ENCODE measurements at places on chromosomes 2 and 18. TPM values are rescaled to one million over a fixed set of nuclear protein-coding genes. Genes with fewer than 3 reads are reported as not detected.
A peak's percentile ranks its signal among the peaks of the same experiment; 100 is the strongest.

GRCh38 chr18:39870591-39870990, 2084.4 kb upstream of the PIK3C3 start:
- DNase-seq: no peak

GRCh38 chr2:43455731-43456642, 139.9 kb downstream of the THADA start:
- DNase-seq: no peak

DNA sequence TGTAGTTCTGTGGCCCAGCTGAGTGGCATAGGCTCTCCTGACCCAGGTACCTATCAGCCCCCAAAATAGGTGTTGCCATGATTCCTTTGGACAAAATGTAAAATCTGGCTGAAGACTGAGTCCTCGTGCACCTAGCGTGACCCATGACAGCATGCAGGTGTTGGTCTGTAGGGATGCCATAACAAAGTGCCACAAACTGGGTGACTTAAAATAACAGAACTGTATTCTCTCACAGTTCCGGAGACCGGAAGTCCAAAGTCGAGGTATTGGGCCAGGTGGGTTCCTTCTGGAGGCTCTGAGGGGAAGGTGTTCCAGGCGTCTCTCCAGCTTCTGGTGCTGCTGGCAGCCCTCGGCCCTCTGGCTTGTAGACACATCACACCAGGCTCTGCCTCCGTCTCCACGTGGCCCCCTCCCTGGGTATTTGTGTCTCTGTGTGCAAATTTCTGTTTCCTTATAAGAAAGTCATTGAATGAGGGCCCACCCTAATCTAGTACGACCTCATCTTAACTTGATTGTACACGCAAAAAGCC, 34.5 kb downstream of the LRRFIP1 start:
- no peak for DNase-seq

- no peak for DNase-seq
These were observed 1.9 kb upstream of the MEIS1 start for GRCh38 chr2:66432801-66433694.

DNA sequence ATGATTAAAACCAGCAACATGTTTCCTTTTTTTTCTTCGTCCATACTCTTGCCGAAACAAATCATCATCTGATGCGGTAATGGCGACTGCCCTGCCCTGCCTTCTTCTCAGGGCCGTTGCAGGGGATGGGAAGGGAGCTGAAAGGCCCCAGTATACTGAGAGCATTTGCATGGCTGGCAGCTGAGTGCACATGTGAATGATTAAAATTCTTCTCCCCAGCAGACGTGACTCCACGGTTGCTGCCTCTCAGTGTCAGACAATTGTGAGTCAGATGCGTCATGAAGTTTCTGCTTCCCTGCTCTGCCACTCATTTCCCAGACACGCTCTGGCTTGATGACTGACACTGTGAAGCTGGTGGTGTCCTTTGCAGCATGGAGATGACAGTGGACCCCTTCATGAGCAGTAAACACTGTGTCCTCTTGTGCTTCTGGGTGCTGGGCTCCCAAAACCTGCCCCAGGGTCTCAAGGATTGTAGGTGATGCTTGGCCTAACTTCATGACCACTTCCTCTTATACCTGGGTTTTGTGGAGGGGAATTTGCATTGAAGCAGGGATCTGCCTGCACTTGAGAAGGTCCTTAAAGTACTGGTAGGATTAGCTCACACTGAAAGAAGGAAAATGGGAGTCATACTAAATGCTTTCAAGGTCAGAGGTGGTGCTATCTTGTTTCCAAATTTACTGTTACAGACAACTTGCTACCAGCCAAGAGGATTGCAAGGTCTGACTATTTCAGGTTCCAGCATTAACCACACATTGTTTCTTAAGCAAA, 222.5 kb upstream of the COPS8 start:
- DNase-seq: no peak

- DNase-seq: no peak
These were observed 228.6 kb upstream of the EPAS1 start for GRCh38 chr2:46068636-46069035.

- peak; percentile 62 for DNase-seq
These were observed 6.5 kb upstream of the WNT6 start for GRCh38 chr2:218852911-218853667.

DNA sequence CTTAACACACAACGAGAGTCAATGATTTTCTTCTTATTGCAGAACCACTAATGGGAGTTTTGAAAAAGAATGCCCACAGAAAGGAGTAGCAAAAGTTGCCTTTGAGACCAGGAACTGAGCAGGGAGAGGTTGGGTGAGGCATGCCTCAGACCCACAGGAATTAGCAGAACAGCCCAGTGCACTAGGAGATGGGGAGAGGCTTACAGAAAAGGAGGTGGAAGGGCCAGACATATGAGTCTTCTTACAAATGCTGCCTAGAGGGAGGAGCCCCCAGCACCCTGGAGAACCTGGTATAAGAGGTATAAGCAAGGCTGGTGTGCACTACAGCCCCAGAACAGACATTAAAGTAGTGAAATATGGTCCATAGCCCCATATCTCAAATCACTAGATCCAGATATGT, 162.0 kb downstream of the DTNA start:
- no peak for DNase-seq

GRCh38 chr2:75030218-75031009, 72.0 kb downstream of the POLE4 start:
- no peak for DNase-seq

GRCh38 chr2:127425540-127426490, 7.6 kb downstream of the PROC start:
- no peak for DNase-seq

GRCh38 chr2:183049420-183049819, 11.2 kb upstream of the NCKAP1 start:
- DNase-seq: no peak

- no peak for DNase-seq
These were observed 18.0 kb upstream of the PDE1A start for GRCh38 chr2:182444806-182445205.

DNA sequence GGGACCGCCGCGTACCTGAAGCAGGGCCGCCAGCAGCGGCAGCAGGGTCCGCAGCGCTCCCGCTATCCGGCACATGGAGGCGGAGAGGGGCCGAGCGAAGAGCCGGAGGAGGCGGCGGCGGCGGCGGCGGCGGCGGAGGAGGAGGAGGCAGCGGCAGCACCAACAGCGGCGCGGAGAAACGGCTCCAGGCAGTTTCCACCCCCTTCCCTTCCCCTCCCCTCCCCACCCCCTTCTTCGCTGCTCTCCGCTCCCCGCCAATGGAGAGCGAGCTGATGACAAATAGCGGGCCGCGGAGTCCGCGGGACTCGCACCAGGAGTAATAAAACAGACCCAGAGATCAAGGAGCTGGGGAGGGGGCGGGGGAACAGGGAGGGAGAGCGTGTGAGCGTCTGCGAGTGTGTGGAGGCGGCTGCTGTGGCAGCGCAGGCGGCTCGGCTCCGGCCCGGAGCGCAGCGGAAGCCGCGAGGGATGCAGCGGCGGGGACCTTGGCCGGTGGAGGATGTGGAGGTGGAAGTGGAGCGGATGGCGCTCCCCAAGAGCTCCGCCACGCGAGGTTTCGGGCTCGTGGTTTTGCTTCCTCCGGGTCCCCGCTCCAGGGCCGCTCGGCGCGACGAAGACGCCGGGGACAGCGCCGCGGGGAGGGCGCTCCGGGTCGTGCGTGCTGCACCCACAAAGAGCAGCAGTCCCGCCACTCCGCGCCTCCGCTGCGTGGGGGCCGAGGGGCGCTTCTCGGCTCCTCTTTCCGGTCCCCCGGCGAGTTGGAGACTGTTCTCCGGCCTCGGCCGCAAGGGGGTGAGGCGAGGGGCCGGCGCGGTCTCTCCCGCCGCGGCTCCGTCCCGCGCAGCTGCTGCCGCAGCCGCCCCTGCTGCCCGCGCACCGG, at the start of gene CDH2:
TSS of gene CDH2 (minus strand) at position 183 of the 880 bp plus-strand sequence. CDS start at position 75, 108 bp downstream.
- no peak for DNase-seq

DNA sequence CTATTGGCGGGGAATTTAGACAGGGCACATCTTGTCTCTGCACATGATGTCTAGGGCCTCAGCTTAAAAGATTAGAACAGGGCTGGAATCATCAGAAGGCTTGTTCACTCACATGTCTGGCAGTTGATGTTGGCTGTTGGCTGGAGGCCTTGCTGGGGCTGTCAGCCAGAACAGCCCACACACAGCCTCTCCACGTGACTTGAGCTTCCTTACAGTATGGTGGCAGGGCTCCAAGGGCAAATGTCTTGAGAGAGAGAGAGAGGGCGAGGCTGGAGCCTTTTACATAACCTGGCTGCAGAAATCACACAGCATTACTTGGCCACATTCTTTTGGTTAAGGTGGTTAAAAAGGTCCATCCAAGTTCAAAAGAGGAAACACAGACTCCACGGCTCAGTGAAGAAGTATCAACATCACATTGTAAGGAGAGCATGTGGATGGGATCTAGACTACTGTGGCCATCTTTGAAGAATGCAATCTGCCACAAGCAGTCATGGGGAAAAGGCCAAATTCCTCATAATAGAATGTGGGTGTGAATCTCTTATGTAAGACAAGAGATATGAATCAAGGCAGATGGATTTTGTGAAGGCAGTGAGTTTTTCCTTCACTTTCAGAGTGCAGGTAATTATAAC, 30.4 kb downstream of the SRSF7 start:
- no peak for DNase-seq

DNA sequence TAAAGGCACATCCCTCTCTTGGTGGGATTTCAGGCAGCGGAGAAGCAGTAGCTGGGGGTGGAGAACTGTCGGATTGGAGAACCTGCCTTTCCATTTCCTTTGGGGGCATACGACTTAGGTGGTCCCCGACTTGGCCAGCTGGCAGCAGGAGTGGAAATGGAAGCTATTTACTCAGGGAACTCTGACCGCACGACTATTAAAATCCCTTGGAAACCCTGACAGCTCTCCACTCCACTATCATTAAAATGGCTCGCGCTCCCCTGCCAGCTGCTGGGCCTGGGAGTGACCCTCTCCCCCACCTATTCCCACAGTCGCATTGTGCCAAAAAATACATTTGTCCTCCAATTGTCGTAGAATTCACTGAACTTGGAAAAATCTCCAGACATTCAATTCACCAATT, 77.7 kb upstream of the APCDD1 start:
- no peak for DNase-seq

GRCh38 chr2:217505303-217505702, 497.5 kb downstream of the TNS1 start:
- no peak for DNase-seq

GRCh38 chr2:212863185-212863588, 288.2 kb downstream of the IKZF2 start:
- DNase-seq: peak; percentile 1

DNA sequence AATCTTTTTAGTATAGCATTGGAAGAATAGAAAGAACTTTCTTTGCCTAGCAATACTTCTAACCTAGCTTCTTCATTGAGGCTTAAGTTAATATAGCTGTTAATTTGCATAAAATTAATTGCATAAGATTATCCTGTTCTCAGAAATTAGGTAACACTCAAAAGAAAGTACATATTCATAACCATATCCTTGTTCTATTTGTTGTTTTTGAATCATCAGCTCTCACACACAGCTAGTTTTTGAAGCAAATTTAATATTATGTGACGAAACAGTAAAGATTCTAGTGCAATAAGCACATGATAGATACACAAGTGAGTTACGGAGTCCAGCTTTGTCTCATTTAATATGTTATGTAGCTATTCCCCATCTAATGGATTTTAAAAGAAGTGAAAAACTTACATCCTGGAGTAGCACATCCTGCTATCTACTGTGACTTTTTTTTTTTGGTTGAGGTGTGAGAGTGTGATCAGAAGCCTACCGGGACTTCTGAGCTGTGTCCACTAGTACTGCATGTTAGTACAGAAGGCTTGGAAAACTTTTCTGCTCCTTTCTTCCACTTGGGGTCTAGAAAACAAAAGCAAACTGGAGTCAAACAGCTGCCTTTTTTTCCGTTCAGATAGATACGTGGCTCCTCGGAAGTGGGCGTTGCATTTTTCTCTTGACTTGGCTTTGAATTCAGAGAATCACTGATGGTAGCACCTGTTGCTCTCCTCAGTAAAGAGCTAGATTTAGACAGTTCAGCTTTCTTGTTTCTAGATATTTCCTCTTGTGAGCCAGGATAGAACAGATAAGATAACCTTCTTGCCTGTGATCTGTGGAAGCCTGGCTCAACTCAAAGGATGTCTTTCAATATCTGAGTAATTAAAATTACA, 27.2 kb downstream of the KDM3A start:
- DNase-seq: no peak

- no peak for DNase-seq
These were observed 12.3 kb upstream of the STK17B start for GRCh38 chr2:196183528-196184231.

DNA sequence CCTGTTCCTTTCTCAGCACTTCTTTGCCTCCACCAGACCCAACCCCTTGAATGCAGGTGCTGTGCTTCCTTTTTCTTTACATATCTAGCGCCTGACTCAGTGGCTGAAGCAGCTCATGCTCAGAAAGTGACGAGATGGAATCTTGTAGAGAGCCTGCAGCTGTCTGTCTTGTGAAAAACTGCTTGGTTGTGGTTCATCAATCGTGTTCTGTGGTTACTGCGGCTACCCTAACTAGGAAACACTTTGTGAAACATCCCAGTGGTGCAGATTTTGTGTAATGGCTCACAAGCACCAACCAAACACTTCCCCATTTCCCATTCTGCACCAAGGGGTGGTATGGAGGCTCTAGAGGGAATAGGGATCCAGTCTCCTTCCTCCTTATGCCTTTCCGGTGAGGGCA, 307.2 kb upstream of the MMADHC start:
- no peak for DNase-seq

GRCh38 chr2:75545387-75545786, 15.4 kb downstream of the EVA1A start:
- no peak for DNase-seq

- DNase-seq: no peak
These were observed 8.9 kb downstream of the SLC4A3 start for GRCh38 chr2:219636144-219636915.

- no peak for DNase-seq
These were observed 132.2 kb downstream of the ARL4C start for GRCh38 chr2:234364661-234365060.

DNA sequence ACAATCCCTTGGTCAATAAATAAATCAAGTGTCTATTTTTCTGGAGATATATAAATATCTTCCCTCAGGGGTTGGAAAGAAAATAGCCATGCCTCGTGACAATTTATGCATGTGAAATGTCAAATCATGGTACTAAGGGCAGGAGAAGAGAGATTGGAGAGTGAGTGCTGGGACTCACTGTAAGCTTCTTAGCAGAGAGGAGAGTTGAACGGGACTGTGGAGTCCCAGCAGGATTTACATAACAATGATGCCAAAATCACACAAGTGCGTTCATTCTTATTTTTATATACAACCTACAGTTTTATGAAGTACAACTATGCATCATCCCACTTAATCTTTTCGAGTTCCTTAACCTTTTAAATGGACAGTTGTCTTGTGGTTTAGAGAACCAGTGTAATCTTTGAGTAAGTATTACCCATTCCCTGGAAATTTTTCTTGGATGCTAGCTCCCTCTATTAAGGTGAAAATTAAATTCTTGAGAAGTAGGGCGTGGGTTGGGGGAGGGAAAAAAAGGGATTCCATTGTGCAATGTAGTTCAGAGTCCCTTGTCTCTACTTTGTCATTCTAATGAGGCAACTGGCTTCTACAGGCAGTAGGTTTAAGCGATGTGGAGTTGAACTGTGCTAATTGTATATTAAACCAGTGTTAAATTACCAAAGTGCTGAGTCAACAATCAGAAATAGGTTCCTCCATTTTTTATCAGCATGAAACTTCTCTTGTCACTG, 143.6 kb upstream of the EPHA4 start:
- DNase-seq: no peak

Gene DES
- not detected for polyA plus RNA-seq

Gene MYO7B
- 1.7 TPM for polyA plus RNA-seq

Gene TXNDC2
- polyA plus RNA-seq: 0.20 TPM

Gene PRKAG3
- not detected for polyA plus RNA-seq

Gene CASP10
- polyA plus RNA-seq: 2.8 TPM

Gene CERKL
- polyA plus RNA-seq: 17.9 TPM

Gene PDE1A
- polyA plus RNA-seq: not detected

Gene EDAR
- not detected for polyA plus RNA-seq

Gene TMEM131
- 22.2 TPM for polyA plus RNA-seq

Gene ONECUT2
- polyA plus RNA-seq: not detected

Gene ANKRD62
- polyA plus RNA-seq: not detected

All from naive B cell (primary cell).